ENCODE measurements at places on chromosomes 3 and 15. TPM values are rescaled to one million over a fixed set of nuclear protein-coding genes. Genes with fewer than 3 reads are reported as not detected.

SERPINI1 gene
- total RNA-seq = 35.0 TPM

SNX33 gene
- 43.6 TPM for total RNA-seq

DNA sequence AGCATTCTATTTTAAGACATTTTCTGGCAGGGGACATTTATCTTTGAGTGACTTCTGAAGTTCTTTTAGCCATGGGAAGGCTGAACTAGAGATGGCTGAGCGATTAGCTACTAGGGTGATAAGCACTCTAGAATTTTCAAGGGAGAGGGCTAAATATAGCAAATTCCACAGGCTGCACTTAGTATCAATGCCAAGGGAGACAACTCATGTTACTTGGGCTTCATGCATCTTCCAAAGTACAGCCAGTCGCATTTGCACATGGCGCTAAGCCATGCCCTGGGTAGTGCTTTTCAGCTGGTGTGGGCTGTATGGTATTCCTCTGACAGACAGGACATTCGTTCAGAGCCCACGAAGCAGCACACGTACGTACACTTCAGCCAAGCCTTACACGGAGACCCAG is 69.6 kb downstream of the RYR3 start:
- H3K4me3 ChIP-seq = no peak overlapping the region
- H3K27me3 ChIP-seq = no peaks in the 10 kb centered on the region
- no peak for DNase-seq
- no peaks in the 10 kb centered on the region for H3K4me1 ChIP-seq

GRCh38 chr3:59273976-59274375 is 224.2 kb upstream of the CFAP20DC start:
- H3K27me3 ChIP-seq = no peaks in the 10 kb centered on the region
- no peaks in the 10 kb centered on the region for H3K4me1 ChIP-seq
- H3K27ac ChIP-seq = no peak overlapping the region
- DNase-seq = no peak
- no peaks in the 10 kb centered on the region for H3K36me3 ChIP-seq
- H3K4me3 ChIP-seq = no peak overlapping the region

C3orf22 gene
- not detected for total RNA-seq

NT5DC2 gene
- 67.6 TPM for total RNA-seq

- no peaks in the 10 kb centered on the region for H3K36me3 ChIP-seq
- H3K4me1 ChIP-seq = peaks cover 4% of the 10 kb centered on the region
- peak; percentile 64 for DNase-seq
- H3K4me3 ChIP-seq = no peak overlapping the region
These were observed 166.0 kb downstream of the NTRK3 start for GRCh38 chr15:88090481-88091011.

- no peak for DNase-seq
- no peaks in the 10 kb centered on the region for H3K4me1 ChIP-seq
- H3K27ac ChIP-seq = no peak overlapping the region
- H3K27me3 ChIP-seq = no peaks in the 10 kb centered on the region
- no peaks in the 10 kb centered on the region for H3K36me3 ChIP-seq
- no peak overlapping the region for H3K4me3 ChIP-seq
These were observed 13.7 kb downstream of the CTDSPL2 start for GRCh38 chr15:44441095-44441501.

DNA sequence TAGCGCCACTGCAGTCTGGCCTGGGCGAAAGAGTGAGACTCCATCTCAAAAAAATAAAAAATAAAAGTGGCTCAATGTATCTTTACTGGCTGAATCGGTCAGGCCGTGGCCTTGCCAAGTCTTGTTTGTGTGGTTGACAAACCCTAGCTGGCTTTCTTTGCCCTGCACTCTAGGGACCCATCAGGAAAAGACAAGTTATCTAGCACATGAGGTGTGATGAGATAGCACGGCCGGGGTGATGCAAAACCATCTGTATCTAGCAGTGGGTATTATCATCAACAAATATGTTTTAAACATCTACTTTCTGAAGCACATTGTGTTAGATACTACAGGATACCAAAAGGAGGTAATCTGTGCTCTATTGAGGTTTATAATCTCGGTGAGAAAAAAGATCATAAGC is 3.9 kb upstream of the DPP8 start:
- no peak for DNase-seq
- peaks cover 5% of the 10 kb centered on the region for H3K4me1 ChIP-seq
- H3K4me3 ChIP-seq = no peak overlapping the region
- H3K36me3 ChIP-seq = no peaks in the 10 kb centered on the region
- H3K27me3 ChIP-seq = no peaks in the 10 kb centered on the region

- H3K36me3 ChIP-seq = no peaks in the 10 kb centered on the region
- H3K27me3 ChIP-seq = no peaks in the 10 kb centered on the region
- H3K4me3 ChIP-seq = no peak overlapping the region
- no peak overlapping the region for H3K27ac ChIP-seq
- no peaks in the 10 kb centered on the region for H3K4me1 ChIP-seq
These were observed 112.0 kb upstream of the TJP1 start for GRCh38 chr15:29934251-29934650.

- no peak overlapping the region for H3K4me3 ChIP-seq
- DNase-seq = no peak
- no peaks in the 10 kb centered on the region for H3K36me3 ChIP-seq
- no peaks in the 10 kb centered on the region for H3K4me1 ChIP-seq
- H3K27me3 ChIP-seq = no peaks in the 10 kb centered on the region
- H3K27ac ChIP-seq = no peak overlapping the region
These were observed 5.9 kb upstream of the PPP1R2 start for GRCh38 chr3:195548987-195549386.

DNA sequence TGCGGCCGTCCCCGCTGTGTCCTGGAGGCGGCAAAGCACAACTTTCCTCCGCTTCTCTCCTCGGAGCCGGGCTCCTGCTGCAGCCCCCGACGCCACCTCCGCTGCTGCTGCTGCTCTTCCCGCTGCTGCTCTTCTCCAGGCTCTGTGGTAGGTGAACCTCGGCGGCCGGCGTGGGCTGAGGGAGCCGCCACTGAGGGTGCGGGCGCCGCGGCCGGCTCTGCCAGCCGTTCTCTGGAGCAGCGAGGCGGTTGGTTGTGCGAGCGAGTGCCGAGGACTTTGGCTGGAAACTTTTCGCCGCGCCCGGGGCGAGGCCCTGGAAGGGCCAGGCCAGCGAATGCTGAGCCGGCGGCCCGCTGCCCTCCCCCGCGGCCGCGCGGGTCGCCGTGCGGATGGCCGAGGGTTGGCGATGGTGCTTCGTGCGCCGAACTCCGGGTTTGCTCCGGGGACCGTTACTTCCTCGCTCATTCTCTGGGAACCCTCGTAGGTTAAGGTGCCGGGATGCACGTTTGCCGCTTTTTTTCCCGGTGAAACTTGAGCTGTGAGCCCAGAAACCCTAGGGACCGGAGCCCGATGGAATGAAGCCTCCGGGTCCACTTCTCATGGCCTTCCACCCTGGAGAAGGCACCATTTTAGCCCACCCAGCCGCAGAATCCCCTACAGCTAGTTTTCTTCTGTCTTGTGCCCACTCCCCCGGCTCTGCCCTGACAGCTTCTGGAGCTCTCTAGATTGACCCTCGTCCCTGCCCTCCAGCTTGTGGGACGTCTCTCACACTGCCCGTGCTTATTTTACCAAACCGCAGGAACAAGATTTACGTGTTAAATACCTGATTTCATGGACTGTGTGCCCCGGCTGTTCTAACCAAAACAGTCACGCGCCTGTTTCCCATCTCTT is 660 bp downstream of the NECTIN3 start:
- H3K4me1 ChIP-seq = no peaks in the 10 kb centered on the region
- H3K27me3 ChIP-seq = no peaks in the 10 kb centered on the region
- DNase-seq = peak; percentile 34
- H3K36me3 ChIP-seq = no peaks in the 10 kb centered on the region
- H3K27ac ChIP-seq = peak overlapping the region; percentile 86

GRCh38 chr3:24019585-24019984 is 74.5 kb downstream of the NR1D2 start:
- H3K4me3 ChIP-seq = no peak overlapping the region
- H3K27me3 ChIP-seq = no peaks in the 10 kb centered on the region
- H3K4me1 ChIP-seq = no peaks in the 10 kb centered on the region

CHRFAM7A gene
- total RNA-seq = 8.9 TPM

GRCh38 chr3:132016061-132017041 is 18.5 kb downstream of the CPNE4 start:
- H3K4me1 ChIP-seq = no peaks in the 10 kb centered on the region
- H3K36me3 ChIP-seq = no peaks in the 10 kb centered on the region
- H3K4me3 ChIP-seq = no peak overlapping the region
- H3K27me3 ChIP-seq = no peaks in the 10 kb centered on the region

PSMD2 gene
- 275 TPM for total RNA-seq

ZNF80 gene
- not detected for total RNA-seq

CAMKV gene
- not detected for total RNA-seq

DNA sequence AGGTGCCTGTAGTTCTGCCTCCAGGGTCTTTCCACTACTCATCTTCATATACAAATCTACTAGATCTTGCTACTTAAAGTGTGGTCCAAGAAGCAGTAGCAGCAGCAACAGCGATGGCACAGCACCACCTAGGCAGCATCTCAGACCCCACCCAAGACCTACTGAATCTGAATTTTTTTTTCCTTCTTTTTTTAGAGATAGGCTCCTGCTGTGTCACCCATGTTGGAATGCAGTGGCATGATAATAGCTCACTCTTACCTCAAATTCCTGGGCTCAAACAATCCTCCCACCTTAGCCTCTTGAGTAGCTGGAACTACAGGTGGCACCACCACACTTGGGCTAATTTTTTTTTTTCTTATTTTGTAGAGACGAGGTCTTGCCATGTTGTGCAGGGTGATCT is 346.7 kb upstream of the TGFBR2 start:
- no peak for DNase-seq
- H3K27me3 ChIP-seq = no peaks in the 10 kb centered on the region
- no peak overlapping the region for H3K4me3 ChIP-seq
- H3K27ac ChIP-seq = no peak overlapping the region

- H3K36me3 ChIP-seq = no peaks in the 10 kb centered on the region
- no peak overlapping the region for H3K4me3 ChIP-seq
- no peak for DNase-seq
- H3K4me1 ChIP-seq = no peaks in the 10 kb centered on the region
- H3K27ac ChIP-seq = no peak overlapping the region
These were observed 32.6 kb upstream of the NANOGP8 start for GRCh38 chr15:35117543-35118265.

DNA sequence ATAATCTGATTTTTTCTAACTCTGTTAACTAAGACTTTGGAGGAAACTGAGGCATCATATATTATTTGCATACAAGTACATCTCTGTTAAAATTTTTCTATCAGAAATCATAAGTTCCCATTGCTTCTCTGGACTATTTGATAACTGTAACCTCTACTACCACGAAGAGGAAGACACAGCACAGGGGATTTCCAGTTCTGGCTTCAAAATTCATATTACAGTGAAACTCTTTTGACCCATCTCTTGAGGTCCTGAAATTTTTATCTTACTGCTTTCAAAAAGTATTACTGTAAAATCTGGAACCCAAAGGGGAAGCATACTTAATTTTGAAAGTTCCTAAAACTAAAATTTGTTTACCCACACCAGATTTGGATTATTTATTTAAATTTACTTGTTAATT is 4.2 kb downstream of the PLSCR1 start:
- DNase-seq = no peak
- peaks cover 3% of the 10 kb centered on the region for H3K4me1 ChIP-seq
- no peaks in the 10 kb centered on the region for H3K36me3 ChIP-seq
- H3K27me3 ChIP-seq = no peaks in the 10 kb centered on the region
- H3K27ac ChIP-seq = no peak overlapping the region

DNA sequence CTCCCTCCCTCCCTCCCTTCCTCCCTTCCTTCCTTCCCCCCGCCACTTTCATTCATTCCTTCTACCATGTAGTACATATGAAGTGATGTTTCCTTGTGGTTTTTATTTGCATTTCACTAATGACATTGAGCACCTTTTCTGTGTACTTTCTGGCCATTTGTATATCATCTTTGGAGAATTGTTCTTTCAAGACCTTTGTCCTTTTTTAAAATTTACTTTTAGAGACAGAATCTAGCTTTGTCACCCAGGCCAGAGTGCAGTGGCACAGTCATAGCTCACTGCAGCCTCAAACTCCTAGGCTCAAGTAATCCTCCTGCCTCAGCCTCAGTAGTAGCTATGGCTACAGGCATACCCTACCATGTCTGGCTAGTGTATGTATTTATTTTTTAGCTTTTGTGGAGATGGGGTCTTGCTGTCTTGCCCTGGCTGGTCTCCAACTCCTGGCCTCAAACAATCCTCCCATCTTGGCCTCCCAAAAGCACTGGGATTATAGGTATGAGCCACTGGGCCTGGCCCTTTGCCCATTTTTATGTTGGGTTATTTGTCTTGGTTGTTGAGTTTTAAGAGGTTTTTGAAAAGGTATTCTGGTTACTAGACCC is 42.0 kb upstream of the CTDSPL2 start:
- H3K36me3 ChIP-seq = no peaks in the 10 kb centered on the region
- H3K4me3 ChIP-seq = no peak overlapping the region
- no peak overlapping the region for H3K27ac ChIP-seq
- no peaks in the 10 kb centered on the region for H3K27me3 ChIP-seq
- H3K4me1 ChIP-seq = no peaks in the 10 kb centered on the region

ROPN1 gene
- total RNA-seq = not detected

- H3K4me3 ChIP-seq = no peak overlapping the region
- H3K27ac ChIP-seq = no peak overlapping the region
- H3K4me1 ChIP-seq = no peaks in the 10 kb centered on the region
- H3K36me3 ChIP-seq = no peaks in the 10 kb centered on the region
These were observed 108.8 kb downstream of the FAIM start for GRCh38 chr3:138717348-138717747.

TMEM108 gene
- not detected for total RNA-seq

- no peaks in the 10 kb centered on the region for H3K36me3 ChIP-seq
- no peak for DNase-seq
- H3K4me1 ChIP-seq = no peaks in the 10 kb centered on the region
- H3K27me3 ChIP-seq = no peaks in the 10 kb centered on the region
These were observed 72.7 kb downstream of the ALDH1A2 start for GRCh38 chr15:57992761-57993355.

GRCh38 chr3:13544293-13544831 is 4.6 kb upstream of the FBLN2 start:
- no peaks in the 10 kb centered on the region for H3K36me3 ChIP-seq
- no peaks in the 10 kb centered on the region for H3K27me3 ChIP-seq
- H3K4me1 ChIP-seq = no peaks in the 10 kb centered on the region

CILP gene
- 12.9 TPM for total RNA-seq

- no peaks in the 10 kb centered on the region for H3K4me1 ChIP-seq
- H3K27ac ChIP-seq = no peak overlapping the region
- H3K36me3 ChIP-seq = no peaks in the 10 kb centered on the region
- H3K27me3 ChIP-seq = no peaks in the 10 kb centered on the region
- H3K4me3 ChIP-seq = no peak overlapping the region
- no peak for DNase-seq
These were observed 170.2 kb upstream of the ICE2 start for GRCh38 chr15:60648928-60649679.

- H3K4me3 ChIP-seq = no peak overlapping the region
- no peaks in the 10 kb centered on the region for H3K27me3 ChIP-seq
- no peak overlapping the region for H3K27ac ChIP-seq
These were observed 32.1 kb upstream of the TJP1 start for GRCh38 chr15:29854413-29854812.

DNA sequence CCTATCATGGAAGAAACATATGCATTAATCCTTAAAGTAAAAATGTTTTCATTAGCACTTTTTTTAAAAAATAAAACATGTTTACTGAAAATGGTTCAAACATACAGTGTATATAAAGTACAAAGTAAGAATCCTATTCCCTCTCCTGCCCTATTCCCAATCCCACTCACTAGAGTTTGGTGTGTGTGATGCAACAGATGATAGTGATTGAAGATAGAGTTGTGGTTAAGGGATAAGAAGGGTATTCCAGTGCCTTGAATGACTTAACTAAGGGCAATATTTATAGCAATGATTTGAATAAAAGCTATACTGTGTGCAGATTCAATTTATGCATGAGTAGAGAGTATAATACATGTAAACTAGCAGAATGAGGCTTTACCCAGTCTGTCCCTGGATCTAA is 18.1 kb downstream of the ZNF280D start:
- no peaks in the 10 kb centered on the region for H3K4me1 ChIP-seq
- no peaks in the 10 kb centered on the region for H3K36me3 ChIP-seq
- H3K27me3 ChIP-seq = no peaks in the 10 kb centered on the region
- H3K4me3 ChIP-seq = no peak overlapping the region
- no peak overlapping the region for H3K27ac ChIP-seq

All from uterus (tissue), 4 donors.